ENCODE measurements at places on chromosomes 16 and 17.

DNA sequence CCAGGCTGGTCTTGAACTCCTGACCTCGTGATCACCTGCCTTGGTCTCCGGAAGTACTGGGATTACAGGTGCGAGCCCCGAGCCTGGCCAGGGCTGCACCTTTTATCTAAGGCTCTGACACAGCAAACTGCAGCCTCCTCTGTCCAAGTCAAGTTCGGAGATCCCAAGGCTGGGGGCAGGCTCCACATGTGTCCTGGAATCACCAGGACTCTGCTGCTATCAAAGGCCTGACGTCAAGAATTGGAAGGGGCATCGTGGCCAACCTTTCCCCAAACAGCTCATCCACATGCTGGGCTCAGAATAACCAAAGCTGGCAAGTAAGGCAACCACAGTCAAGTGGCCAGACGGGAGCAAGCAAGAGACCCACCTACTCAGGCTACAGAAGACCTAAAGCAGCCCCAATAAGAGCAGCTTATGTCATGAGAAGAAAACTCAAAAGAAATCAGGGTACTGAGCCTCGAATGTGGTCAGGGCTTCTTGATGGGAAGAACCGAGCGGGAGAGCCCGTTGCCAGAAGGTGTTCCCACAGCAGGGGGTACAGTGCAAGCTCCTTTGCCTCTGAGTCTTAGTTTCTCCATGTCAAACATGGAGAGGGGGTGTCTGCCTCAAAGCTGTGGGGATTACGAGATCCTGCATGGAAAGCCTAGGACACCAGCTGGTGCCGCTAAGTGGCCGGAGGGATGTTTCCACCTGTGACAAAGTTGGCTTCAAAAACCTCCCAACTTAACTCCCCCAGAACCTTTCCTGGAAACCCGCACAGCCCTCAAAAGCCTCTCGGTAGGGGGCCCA is 7.9 kb downstream of the MYBBP1A start:
- DNase-seq: peak; percentile 90

- no peak for DNase-seq
Measured at GRCh38 chr17:29255926-29256522, 9.4 kb downstream of the CRYBA1 start.

- DNase-seq: no peak
Measured at GRCh38 chr16:87984632-87985267, 33.5 kb downstream of the BANP start.

- no peak for DNase-seq
Measured at GRCh38 chr17:74206332-74206818, 2.9 kb downstream of the RPL38 start.

DNA sequence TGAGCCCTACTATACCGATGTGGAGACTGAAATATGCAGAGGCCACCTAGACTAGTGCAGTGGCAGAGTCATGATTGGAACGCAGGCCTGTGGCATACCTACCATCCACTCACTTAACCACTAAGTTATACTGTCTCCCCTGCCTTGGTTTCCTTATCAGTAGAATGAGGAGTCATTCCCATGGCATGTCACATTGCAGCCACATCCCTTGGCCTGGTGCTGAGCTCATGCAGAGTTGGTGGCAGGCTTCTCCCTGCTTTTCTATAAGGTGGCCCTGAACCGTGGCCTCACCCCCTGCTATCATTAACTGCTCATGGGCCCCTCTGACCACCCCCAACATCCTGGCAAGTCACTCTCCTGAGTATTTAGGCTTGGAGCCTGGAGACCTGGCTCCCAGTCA is 212.5 kb downstream of the KATNIP start:
- DNase-seq: no peak

- DNase-seq: no peak
Measured at GRCh38 chr16:90031186-90031930, 12.1 kb upstream of the DBNDD1 start.

GRCh38 chr16:14416184-14416583 is 213.9 kb downstream of the PARN start:
- no peak for DNase-seq

GRCh38 chr17:65629234-65629690 is 67.8 kb upstream of the AXIN2 start:
- DNase-seq: no peak

- DNase-seq: no peak
Measured at GRCh38 chr16:24973809-24974461, 41.2 kb downstream of the ARHGAP17 start.

DNA sequence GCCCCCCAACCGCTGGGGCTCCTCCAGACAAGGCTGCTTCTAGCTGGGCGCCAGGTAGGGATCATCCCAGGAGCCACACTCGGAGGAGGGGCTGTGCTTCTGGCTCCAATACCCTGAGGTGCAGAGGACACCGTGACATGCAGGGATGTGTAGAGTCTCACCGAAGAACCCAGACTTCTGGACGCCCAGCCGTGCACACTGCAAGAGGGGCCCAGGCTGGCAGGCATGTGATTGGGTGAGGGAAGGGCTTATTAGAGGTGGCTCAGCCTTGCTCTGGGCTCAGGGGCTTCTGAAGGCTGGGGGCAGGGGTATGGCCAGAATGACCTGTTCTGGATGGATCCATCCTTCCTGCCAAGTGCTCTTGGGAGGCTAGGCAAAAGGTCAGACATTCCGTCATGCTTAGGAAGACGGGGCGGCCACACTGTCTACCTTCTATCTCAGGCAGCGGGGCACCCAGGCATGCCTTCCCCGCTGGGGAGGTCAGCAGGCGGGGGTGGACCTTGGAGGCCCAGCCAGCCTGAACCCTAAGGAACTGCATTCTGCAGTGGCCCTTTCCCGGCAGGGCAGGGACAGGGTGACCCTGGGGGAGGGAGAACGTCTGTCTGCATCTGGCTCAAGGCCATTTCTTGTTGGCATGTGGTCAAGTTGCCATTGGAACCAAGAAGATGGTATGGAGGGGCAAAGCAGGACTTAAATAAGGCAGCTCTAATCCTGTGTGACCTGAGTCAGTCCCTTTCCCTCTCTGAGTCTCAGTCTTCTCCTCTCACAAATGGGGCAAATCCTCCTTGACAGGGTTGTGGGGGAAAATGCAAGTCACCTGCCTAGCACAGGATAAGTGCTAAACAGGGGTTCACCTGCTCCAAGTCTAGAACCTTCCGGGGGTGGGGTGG is 5.8 kb upstream of the ADGRG1 start:
- DNase-seq: no peak

DNA sequence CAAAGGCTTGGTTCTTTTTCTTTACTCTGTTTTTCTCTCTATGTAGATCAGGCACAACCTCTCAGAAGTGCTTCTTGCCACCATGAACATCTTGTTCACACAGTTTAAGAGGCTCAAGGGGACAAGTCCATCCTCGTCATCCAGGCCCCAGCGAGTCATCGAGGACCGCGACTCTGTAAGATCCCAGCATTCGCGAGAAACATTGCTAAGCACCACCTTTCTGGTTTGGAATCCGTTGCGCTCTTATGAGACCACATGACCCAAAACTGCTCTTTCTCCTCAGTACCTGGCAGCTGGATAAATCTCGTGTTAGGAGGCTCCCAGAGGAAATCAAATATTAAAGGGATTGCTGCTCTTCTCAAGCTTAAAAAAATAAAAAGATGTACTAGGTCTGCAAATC is 23.3 kb upstream of the SLC12A3 start:
- DNase-seq: no peak

GRCh38 chr17:1169221-1169928 is 10.4 kb downstream of the ABR start:
- DNase-seq: no peak

DNA sequence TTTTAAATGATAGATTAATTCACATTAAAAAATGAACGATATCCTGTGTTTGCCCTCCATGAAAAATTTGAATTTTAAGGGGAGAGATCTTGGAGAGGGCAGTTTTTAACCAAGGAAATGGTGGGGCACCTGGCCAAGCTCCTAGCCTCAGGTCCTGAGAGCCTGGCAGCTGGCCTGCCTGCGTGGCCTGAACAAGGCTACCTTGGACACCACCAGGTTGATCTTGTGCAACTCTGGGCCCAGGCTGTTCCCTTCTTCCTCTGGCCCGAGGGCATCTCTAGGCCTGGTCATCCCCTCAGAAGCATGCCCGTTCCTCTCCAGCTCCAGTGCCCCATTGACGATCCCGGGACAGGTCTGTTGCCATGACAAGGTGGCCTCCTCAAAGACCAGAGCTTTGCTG is 33.4 kb upstream of the LONP2 start:
- no peak for DNase-seq

- no peak for DNase-seq
Measured at GRCh38 chr17:68255731-68256538, 8.1 kb downstream of the AMZ2 start.

GRCh38 chr17:28368306-28368831 is 1.7 kb downstream of the VTN start:
- no peak for DNase-seq

- DNase-seq: no peak
Measured at GRCh38 chr16:51164574-51164973, 13.5 kb upstream of the SALL1 start.

GRCh38 chr16:27189335-27189972 is 13.9 kb upstream of the KDM8 start:
- DNase-seq: peak; percentile 36

- no peak for DNase-seq
Measured at GRCh38 chr17:80646328-80646727, 101.7 kb downstream of the RPTOR start.

- no peak for DNase-seq
Measured at GRCh38 chr17:12982224-12982623, 35.6 kb downstream of the ELAC2 start.

DNA sequence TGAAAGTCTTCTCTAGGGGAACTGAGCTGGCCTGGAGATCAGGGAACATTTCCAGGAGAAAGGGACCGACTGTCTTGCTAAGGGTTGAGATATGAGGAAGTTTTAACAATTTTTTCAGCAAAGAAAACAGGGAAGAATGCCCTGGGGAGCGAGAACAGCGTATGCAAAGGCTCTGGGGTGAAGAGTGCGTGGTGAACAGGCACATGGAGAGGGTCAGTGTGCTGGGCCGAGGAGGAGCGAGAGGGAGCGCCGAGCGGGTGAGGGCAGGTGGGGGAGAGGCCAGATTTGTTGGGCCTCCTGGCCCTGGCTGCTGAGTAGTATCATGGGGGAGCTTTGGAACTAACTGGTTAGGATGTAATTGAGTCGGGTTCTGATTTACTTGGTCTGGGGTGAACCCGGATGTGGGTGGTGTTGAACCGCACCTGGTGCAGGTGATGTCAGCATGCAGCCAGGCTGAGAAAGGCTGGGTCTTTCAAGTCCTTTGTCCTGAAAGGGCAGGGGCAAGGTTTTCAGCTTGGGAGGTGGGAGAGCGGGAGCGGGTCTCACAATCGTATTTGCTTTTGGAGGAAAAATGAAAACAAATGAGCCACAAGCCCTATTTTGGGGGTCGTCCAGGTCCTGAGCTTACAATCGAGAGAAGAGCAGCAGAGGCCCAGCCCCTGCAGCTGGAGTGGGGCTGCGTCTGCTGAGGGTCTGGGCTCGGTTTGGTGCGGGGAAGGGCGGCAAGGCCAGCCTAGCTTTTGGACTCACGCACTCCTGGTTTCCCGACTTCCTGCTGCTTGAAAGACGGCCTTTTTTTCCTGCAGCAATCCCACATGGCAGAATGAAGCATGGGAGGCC is 11.1 kb upstream of the WFDC1 start:
- DNase-seq: no peak

GRCh38 chr17:17177176-17177575 is 29.0 kb downstream of the PLD6 start:
- DNase-seq: no peak

- DNase-seq: no peak
Measured at GRCh38 chr16:69542974-69543373, 22.8 kb upstream of the NFAT5 start.

- DNase-seq: no peak
Measured at GRCh38 chr16:84532855-84533486, 28.5 kb upstream of the MEAK7 start.

GRCh38 chr17:73359987-73360410 is 48.2 kb upstream of the CDC42EP4 start:
- peak; percentile 64 for DNase-seq

GRCh38 chr17:56781906-56782305 is 51.8 kb downstream of the C17orf67 start:
- no peak for DNase-seq

All from WERI-Rb-1 (cell line).